Heart right ventricle (tissue), 16 donors: ENCODE measurements at places on chromosomes 7 and 10. TPM values are rescaled to one million over a fixed set of nuclear protein-coding genes. Genes with fewer than 3 reads are reported as not detected.

- H3K27ac ChIP-seq = no peak overlapping the region
- H3K4me3 ChIP-seq = no peak overlapping the region
These were observed 10.6 kb downstream of the ATP6V1F start for GRCh38 chr7:128873234-128873633.

GRCh38 chr10:88624840-88625239, 38.3 kb downstream of the LIPJ start:
- H3K36me3 ChIP-seq = no peaks in the 10 kb centered on the region
- no peak overlapping the region for H3K4me3 ChIP-seq
- DNase-seq = no peak
- H3K27ac ChIP-seq = no peak overlapping the region

DNA sequence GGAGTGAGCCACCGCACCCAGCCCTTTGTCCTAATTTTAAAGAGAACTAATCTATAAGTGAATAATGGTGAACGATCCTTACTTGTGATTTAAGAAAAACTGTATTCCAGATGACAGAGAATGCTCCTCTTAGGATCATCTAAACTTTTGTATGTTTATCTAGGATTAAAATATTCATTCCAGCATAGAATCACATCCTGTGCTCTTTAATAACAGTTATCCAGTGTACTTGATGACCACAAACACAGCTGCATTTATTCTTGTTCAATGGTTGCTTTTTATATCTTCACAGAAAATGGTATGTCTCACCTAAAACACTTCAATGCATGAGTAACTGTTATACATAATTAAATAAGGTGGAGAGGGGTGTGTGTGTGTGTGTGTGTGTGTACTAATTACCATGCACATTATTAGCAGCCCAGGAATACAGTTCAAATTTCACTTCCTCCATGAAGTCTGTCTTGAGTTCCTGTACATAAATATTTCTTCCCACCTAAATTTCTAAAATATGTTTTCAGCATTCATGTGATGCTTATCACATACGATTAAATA, 38.5 kb upstream of the SEMA3C start:
- H3K36me3 ChIP-seq = no peaks in the 10 kb centered on the region
- no peaks in the 10 kb centered on the region for H3K4me1 ChIP-seq
- no peak overlapping the region for H3K4me3 ChIP-seq
- DNase-seq = no peak

GRCh38 chr10:97889461-97890265, 40.0 kb downstream of the GOLGA7B start:
- H3K4me3 ChIP-seq = no peak overlapping the region
- DNase-seq = no peak
- no peaks in the 10 kb centered on the region for H3K4me1 ChIP-seq

DNA sequence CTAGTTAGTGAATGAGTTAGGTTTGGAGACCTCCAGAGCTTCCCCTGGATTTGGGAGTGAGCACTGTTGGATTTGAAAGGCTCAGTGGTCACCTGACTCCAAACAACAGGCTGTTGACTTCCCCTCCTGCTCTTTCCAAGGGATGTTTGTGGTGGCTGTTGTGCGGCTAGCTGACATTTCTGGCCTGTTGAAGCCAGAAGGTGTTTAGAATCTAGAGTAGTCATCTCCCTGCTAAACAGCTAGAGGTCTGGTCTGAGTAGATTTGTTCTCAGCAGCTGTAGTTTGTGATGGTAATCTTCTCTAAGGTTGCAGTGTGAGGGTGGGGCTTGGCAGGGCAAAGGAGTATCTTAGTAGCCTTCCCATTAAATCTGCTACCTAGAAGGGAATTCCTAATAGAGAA, 30.1 kb downstream of the BPGM start:
- H3K36me3 ChIP-seq = peaks cover 19% of the 10 kb centered on the region
- no peaks in the 10 kb centered on the region for H3K27me3 ChIP-seq
- no peak for DNase-seq
- H3K4me1 ChIP-seq = no peaks in the 10 kb centered on the region
- H3K27ac ChIP-seq = no peak overlapping the region

GRCh38 chr10:49037187-49037586, 78.1 kb downstream of the VSTM4 start:
- no peaks in the 10 kb centered on the region for H3K4me1 ChIP-seq
- H3K27ac ChIP-seq = no peak overlapping the region
- H3K4me3 ChIP-seq = no peak overlapping the region

GRCh38 chr7:122198581-122198980, 54.5 kb upstream of the AASS start:
- H3K27ac ChIP-seq = no peak overlapping the region
- no peak for DNase-seq
- no peaks in the 10 kb centered on the region for H3K27me3 ChIP-seq
- no peaks in the 10 kb centered on the region for H3K4me1 ChIP-seq
- H3K36me3 ChIP-seq = no peaks in the 10 kb centered on the region

- H3K4me1 ChIP-seq = peaks cover 27% of the 10 kb centered on the region
- no peak for DNase-seq
- no peaks in the 10 kb centered on the region for H3K36me3 ChIP-seq
- H3K27me3 ChIP-seq = no peaks in the 10 kb centered on the region
- H3K27ac ChIP-seq = no peak overlapping the region
These were observed 40.7 kb upstream of the SPDYE3 start for GRCh38 chr7:100266576-100267354.

- no peak overlapping the region for H3K4me3 ChIP-seq
- no peaks in the 10 kb centered on the region for H3K4me1 ChIP-seq
- no peaks in the 10 kb centered on the region for H3K27me3 ChIP-seq
- no peak for DNase-seq
- H3K27ac ChIP-seq = no peak overlapping the region
These were observed 61.1 kb upstream of the EZH2 start for GRCh38 chr7:148944935-148945934.

DNA sequence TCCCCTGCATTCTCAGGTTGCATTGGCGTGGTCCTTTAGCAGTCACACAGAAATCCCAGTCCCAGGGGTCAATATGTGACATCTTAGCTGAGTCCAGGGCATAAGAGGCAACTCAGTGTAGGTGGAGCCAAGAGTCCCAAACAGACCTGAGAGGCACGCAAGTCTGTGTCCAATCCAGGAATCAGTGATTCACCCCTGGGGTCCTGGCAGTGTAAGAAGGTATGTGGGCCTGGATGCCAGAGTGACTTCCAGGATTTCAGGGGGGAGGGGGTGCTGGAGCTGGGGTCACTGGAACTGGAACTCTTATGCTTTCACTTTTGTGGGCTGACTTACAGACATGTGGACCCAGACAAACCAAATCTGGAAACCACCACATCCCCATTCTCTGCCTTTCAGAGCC, 26.8 kb downstream of the FRMPD2 start:
- DNase-seq = no peak
- H3K27ac ChIP-seq = peak overlapping the region; percentile 26
- H3K4me1 ChIP-seq = peaks cover 20% of the 10 kb centered on the region

- no peak overlapping the region for H3K4me3 ChIP-seq
- peaks cover 27% of the 10 kb centered on the region for H3K27me3 ChIP-seq
- H3K36me3 ChIP-seq = no peaks in the 10 kb centered on the region
- H3K27ac ChIP-seq = no peak overlapping the region
These were observed 20.1 kb upstream of the COL13A1 start for GRCh38 chr10:69781576-69781975.

MUC12 gene
- total RNA-seq = not detected

- no peak for DNase-seq
- no peaks in the 10 kb centered on the region for H3K36me3 ChIP-seq
- peaks cover 16% of the 10 kb centered on the region for H3K4me1 ChIP-seq
- H3K27me3 ChIP-seq = no peaks in the 10 kb centered on the region
- no peak overlapping the region for H3K27ac ChIP-seq
These were observed 113.4 kb upstream of the AHR start for GRCh38 chr7:17184805-17185689.

- peak overlapping the region; percentile 47 for H3K27ac ChIP-seq
- no peak for DNase-seq
- no peak overlapping the region for H3K4me3 ChIP-seq
- peaks cover 16% of the 10 kb centered on the region for H3K36me3 ChIP-seq
- H3K4me1 ChIP-seq = peaks cover 46% of the 10 kb centered on the region
These were observed 163.8 kb downstream of the RGS10 start for GRCh38 chr10:119378737-119379067.

TFPI2 gene
- 1.7 TPM for total RNA-seq

DNA sequence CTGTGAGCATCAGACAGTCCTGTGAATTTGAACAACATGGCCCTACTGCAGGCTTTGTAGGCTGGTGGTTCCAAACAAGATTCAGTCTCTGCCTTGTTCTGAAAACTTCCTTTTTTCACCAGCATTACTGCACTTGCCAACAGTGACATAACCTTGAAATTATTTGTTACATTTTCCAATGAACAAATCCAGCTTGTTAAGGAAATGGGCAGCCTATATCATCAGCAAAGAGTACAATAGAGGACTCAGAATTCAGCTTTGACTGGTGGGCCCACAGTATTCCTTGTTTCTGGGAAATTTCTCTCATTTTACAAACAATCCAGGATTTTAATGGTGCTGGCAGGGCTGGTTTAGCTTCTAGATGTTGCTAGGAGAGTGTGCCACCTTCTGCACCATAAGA, 703.7 kb upstream of the FZD8 start:
- no peaks in the 10 kb centered on the region for H3K27me3 ChIP-seq
- H3K36me3 ChIP-seq = no peaks in the 10 kb centered on the region
- H3K27ac ChIP-seq = no peak overlapping the region
- H3K4me3 ChIP-seq = no peak overlapping the region

DNA sequence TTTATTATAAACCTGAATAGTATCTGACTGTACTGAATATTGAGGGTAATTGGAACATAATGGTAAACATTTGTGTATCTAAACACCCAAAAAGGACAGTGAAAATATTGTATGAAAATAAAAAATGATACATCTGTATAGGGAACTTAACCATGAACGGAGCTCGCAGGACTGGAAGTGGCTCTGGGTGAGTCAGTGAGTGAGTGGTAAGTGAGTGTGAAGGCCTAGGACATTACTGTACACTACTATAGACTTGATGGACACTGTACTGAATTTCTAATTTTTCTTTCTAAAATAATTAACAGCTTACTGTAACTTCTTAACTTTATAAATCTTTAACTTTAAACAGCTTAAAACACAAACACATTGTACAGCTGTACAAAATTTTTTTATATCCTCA, 454.5 kb upstream of the FZD8 start:
- no peak for DNase-seq
- no peak overlapping the region for H3K27ac ChIP-seq
- H3K36me3 ChIP-seq = no peaks in the 10 kb centered on the region
- no peak overlapping the region for H3K4me3 ChIP-seq
- no peaks in the 10 kb centered on the region for H3K4me1 ChIP-seq

DNA sequence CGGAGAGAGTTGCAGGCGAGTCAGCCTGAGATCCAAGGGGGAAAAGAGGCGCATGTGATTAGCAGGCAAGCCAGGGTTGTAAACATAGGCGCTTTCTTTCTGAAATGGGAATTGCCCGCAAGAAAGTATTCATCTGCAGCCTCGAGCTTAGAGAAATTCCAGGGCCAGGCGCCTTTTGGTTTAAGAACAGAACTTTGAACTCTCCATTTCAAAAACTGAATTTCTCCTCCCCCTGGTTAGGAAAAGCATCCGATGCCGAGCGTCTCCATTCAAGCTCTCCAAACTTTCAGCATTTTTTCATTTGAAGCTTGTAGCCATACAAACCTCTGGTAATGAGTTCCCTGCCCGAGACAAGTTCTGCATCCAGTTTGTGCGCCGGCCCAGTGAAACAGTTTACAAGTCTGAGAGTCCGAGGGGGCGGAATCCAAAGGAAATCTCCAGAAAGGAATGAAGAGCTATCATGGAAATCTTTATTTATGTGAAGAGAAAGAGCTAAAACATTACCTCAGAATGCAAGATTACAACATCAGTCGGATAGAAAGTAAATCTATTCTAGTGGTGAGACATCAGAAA, 69.9 kb downstream of the FAM204A start:
- peaks cover 31% of the 10 kb centered on the region for H3K27me3 ChIP-seq
- no peak for DNase-seq
